ENCODE measurements at places on chromosomes 2 and 18.

- DNase-seq, result no peak
Observed at GRCh38 chr2:146228466-146229058, 1616.3 kb upstream of the ACVR2A start.

DNA sequence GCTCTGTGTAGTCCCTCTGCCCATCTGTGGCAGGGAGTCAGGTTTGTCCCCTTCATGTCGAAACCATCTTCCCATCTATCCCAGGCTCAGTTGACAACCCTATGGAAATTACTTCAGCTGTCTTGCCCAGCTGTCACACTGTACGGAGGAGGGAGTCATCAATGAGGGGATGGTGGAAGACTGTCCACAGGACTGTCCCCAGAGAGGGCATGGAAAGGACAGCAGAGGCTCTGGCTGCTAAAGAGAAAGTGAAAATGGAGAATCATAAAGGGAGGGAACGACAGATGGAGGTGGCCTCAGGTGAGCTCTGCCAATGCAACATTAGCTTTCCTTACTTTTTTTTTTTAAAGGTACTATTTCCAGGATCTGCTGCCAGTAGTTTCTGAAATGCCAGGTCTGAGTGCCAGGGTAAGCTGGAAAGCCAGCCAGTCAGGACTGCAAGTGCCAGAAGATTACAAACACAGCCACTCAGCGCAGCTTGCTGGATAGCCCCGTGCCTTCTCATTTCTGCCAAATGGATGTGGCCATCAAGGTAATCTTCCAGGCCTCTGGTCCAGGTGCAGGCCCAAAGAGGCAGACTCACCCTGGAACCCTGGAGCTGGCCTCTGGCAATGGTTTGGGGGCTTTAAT, 192.8 kb downstream of the AGPS start:
- DNase-seq, result no peak

- DNase-seq, result no peak
Observed at GRCh38 chr2:144489315-144489916, 30.5 kb downstream of the ZEB2 start.

GRCh38 chr2:199870581-199870980, 19.6 kb upstream of the FTCDNL1 start:
- DNase-seq, result no peak

DNA sequence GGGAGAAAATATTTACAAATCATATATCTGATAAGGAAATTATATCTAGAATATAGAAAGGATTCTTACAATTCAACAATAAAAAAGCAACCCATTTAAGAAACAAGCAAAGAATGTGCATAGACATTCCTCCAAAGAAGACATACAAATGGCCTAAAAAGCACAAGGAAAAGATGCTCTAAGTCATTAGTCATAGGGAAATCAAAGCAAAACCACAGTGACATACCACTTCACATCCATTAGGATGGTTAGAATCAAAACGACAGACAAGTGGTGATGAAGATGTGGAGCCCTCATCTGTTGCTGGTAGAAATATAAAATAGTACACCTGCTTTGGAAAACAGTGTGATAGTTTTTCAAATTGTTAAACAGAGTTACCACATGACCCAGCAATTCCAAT, 48.2 kb downstream of the MAPRE2 start:
- no peak for DNase-seq

DNA sequence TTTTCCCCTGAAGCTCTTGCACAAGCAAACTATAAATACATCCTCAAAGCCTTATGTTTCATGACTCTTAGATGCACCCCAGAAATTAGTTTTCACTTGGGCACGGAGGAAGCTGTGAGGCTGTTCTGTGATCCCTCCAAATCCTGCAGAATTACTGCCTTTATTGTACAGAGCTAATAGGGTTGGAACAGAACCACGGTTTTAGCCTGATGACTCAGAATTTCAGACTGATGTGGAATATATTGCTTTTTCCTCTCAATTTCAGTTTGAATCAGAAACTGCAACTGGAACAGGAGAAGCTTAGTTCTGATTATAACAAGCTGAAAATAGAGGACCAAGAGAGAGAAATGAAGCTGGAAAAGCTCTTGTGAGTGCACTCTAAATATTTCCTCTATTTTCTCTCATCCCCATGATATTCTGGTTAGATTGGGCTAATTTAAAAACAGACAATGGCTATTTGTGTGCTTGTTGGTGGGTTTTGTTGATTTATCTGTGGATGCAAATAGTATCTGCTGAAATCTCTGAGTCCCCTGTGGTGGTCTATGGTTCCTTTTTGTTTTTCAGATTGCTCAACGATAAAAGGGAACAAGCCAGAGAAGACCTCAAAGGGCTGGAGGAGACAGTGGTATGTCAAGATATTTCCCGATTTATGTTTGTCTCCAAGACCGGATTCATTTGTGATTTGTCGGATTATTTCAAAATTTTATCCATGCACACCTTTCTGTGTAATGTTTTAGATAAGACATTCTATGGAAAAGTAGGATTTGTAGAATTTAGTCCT, 38.2 kb upstream of the LYPD6B start:
- no peak for DNase-seq

DNA sequence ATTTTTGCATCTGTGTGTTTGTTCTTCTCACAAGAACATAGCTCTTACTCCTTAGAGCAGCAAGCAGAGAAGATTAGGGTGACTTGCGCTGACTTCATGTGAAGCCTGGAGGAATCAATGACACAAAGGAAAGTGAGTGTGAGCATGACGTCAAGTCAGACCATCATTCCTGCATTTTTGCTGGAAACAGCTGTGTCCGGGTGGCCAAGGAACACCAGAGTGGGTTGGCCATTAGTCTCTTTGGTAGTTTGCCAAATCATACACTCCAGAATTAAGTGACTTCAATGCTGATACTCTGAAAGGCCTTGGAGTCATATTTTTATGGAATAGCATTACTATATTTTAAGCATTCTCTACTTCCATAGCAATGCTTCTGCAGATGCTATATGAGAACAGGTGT, 597.2 kb downstream of the DCDC2C start:
- DNase-seq, result peak; percentile 26

GRCh38 chr2:181643151-181643550, 13.8 kb downstream of the CERKL start:
- DNase-seq, result no peak

- no peak for DNase-seq
Observed at GRCh38 chr2:235504441-235505180, 10.8 kb downstream of the AGAP1 start.

DNA sequence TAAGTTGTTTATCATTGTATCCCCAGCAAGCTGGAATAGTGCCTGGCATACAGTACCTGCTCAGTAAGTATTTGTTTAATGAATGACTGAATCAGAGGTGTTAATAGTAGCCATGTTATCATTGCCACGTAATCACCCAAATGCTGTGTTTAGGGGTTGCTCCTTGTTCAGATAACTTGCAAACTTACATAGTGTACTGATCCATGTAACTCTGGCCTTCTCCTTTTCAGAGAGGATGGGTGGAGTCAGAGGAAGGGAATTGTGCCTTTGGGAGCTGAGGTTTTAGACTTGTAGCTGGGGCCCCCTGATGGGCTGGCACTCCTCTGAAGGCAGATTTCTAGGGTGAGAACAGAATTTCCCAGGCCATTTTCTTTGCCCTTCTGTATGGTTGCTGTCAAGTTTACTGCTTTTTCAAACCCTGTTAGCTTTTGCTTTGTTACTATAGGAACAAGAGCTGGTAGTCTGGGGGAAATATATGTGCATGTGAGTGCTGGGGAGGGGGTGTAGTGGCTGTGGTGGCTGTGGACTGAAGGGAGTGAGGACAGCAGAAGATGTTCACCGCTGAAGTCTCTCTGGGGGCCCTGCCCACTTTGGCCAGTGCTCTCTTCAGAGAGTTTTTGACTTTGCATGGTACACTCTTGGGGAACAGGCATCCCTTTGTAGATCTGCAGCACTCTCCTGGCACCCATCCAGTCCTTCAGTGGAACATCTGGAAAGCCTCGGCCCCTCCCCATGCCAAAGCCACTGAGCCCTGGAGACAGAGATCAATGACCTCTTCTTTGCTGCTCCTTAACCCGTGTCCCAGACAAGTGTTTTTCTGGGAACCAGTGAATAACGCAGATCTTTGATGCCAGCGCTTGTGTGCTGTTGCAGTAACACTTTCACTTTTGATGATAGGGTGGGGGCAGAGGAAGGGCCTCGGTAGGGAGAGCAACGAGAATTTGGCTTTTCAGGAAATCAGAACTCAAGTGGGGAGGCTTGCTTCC, 209.0 kb downstream of the PRKCE start:
- no peak for DNase-seq

DNA sequence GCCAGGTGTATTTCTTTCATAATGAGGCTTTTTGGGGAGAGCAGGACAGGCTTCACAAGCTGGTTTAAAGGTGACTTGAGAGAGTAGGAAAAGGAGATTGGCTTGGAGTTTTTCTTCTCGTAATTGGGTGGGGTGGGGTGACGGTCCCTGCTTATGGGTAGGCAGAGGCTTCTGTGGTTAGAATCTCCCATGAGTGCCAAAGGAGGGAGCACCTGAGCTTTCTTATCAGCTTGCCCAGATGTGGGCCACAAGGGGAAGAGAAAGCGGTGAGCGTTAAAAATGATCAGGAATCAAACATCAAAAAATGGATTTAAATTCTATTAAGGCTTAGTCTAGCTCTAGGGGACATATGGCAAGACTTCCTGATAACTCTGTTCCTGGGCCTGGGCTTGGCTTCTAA, 9.7 kb upstream of the PNPT1 start:
- no peak for DNase-seq

DNA sequence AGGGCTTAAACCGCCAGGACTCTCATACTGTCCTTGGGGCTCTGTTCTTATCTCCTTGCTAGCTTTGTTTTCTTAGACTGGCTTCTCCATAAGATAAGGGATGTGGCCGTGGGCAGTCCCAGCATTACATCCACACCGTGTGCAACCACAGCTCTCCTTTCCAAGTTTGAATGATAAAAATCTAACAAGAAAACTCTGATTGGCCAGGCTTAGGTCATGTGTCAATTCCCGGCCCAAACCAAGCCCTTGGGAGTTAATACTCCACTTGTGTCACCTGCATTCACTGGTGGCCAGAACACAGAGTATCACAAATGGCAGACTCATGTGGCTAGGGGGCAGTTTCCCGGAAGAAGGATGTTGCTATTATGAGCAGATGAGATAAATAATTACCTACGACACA, 43.2 kb upstream of the KDM3A start:
- DNase-seq, result no peak

GRCh38 chr2:5748946-5749345, 56.8 kb downstream of the SOX11 start:
- no peak for DNase-seq

- DNase-seq, result no peak
Observed at GRCh38 chr2:26400723-26401122, 997 bp upstream of the DRC1 start.

DNA sequence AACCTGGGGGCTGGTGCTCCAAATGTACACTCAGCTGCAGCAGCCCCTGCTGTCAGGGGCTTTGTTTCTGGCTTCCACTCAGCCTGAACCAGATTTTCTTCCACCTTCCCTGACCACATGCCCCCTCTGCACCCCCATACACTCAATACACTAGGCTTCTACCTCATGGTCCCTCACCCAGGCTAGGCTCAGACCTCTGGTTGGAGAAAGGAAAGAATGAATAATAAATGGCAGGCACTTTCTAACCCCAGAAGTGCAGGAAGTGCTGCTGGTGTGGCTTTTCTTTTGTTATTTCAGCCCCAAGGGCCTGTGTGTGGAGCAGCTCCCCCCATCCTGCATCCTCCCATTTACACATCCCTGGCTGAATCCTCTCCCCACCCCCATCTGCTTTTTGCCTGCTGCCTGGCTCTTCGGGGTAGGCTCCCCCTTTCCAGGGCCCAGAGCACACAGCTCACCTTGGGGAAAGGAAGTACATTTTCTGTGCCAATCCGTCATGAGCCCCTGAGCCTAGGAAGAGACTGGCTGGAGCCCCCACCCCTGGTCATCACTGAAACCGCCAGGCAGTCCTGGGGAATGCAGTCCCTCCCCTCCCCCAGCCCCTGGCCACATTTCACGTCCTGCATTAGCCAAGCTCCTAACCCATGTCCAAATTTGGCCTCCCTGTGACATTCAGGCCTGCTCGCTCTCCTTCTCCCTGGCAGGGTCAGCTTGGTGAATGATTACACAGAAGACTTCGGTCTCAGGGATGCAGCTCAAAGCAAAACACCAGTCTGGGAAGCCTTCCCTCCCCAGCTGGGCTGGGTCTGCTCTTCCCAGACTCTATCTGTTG, 2.6 kb downstream of the DYSF start:
- no peak for DNase-seq

- DNase-seq, result no peak
Observed at GRCh38 chr2:37843556-37843955, 81.5 kb upstream of the RMDN2 start.

- no peak for DNase-seq
Observed at GRCh38 chr2:100045000-100045399, 97.4 kb downstream of the AFF3 start.

DNA sequence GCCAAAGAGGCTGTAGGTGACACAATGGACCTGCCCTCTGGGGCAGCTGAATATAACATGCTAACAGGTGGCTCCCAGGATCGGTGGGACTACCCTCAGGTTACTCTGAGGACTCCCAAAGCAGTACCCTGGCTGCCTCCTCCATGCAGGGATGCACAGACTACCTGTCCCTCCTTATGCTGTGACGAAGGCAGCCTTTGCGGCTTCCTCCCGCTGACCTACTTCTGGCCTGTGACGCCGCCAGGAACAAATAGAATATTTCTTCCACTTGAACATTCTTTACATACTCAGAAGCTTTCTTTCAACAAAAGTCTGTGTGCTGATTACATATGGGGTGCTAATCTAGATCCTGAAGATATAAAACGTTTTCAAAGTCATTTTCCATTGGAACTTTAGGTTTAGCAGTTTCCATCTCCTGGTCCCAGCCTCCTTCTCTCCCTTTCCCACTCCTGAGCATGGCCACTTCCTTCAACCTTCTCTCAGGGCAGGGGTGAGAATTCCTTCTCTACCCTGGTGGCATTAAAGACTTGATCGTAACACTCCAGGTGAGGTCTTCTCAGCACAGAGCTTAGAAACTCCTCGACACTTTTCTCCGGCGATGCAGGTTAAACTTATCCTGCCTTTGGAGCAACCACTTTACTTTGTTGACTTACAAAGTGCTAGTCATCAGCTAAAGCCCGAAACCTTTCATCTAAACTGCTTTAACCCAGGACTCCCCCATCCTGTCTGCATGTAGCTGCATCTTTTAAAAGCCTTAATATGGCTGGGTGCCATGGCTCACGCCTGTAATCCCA, 58.9 kb upstream of the STK17B start:
- DNase-seq, result no peak

GRCh38 chr2:64686283-64686956, 32.7 kb upstream of the SERTAD2 start:
- DNase-seq, result no peak

- no peak for DNase-seq
Observed at GRCh38 chr2:19786408-19787058, 115.2 kb downstream of the TTC32 start.

- DNase-seq, result no peak
Observed at GRCh38 chr2:233980955-233981561, 63.9 kb downstream of the TRPM8 start.

DNA sequence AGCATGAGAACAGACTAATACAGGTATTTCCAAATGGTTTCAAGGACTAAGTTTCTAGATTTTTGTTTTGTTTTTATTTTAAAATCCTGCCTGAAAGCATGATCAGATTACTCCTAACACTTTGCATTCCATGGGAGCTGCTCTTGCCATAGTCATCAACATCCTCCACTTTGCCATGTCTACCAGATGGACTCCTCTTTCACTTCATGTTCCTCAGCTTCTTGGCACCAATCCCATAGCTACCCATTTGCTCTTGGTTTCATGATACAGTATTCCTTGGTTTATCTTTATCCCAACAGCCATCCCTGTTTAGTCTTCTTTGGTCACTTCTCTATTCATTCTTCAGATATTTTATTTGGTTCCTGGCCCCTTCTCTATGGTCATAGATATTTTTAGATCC, 154.2 kb upstream of the CCDC195 start:
- no peak for DNase-seq

GRCh38 chr2:26000561-26001082, 18.3 kb upstream of the KIF3C start:
- DNase-seq, result no peak

All from SHP77 treated with DMSO at 0.1 percent for 48 hours (cell line).